ENCODE measurements at places on chromosomes 12 and 14.

DNA sequence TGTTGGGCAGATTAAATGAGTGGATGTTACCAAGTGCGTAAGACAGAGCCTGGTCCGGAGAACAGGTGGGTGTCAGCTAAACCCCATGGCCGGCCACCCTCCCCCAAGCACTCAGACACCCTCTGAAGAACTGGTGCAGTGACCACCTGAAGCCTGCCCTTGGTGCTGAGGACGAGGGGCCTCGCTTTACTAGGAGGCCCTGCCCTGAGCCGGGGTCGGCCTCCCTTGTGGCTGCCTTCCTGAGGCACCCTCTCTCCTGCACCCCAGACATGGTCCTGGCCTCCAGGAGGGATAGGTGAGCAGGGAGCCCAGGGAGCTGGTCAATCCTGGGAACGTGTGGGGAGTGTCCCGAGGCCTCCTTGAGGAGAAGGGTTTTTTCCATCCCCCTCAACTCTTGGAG is 4.9 kb upstream of the KIF26A start:
- DNase-seq, result no peak

DNA sequence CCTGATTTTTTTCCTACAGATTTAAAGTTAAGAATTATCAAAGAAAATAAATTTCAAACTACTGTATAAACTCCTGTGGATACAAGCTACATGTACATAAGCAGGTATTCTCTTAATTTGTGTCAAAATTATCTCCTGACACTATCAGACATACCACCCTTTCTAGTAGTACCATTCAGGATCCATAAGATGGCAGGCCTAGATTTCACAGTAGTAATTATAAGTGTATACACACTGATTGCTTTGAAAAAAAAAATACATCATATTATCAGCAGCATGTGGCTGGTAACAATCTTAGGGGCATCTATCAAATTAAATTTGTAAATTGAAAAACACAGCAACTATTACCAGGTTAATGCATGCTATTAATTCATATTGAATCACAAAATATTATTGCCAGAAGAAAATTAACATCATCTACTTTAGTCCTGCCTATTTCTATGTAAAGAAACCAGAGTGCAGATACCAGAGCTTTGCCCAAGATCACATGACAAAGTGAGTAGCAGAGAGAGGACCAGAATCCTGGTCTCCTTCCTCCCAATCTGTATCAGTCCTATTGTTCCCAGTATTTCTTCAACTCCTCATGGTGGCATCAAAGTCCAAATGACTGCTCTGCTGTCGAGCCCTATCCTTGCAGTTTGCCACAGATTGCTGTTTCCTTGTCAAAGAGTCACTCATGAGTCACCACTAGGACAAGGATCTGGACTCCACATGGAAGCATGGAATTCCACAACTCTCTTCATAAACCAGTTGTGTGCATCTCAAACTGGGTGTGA is 27.7 kb upstream of the CALM1 start:
- no peak for DNase-seq

- DNase-seq, result no peak
Observed at GRCh38 chr14:100850841-100851585, 25.1 kb downstream of the MEG3 start.

DNA sequence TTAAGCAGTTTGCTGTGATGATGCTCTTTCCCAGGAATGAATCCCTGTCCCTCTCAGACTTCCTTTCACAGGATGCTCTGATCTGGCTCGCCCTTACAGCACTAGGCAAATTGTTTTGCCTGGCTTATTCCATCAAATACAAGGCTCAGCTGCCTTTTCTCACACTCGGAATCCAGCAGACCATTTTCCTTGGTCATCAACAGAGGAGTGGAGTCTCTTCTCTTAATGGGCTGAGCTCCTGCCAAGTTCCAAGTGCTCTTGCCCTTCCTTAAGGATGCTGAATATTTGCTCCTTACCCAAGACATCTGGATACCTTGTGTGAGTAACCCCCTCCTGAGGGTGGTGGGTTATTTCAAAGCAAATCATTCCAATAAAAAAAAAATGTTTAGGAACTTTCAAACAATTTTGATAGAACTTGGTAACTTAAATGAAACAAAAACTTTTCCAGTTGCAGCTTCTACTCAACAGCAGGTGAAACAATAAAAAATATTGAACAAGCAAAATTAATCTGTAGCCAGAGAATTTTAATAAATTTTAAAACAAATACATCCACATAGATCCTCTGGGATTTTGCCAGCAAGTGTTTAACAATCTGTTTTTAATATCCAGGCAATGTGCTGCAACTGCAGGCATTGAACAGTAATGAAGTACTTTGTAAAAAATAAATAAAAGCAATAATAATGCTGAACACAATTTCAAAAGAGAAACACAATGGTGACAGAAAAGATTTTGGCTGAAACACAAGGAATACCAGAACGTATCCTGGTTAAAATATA is 264.0 kb upstream of the FAR2 start:
- DNase-seq, result peak; percentile 36

GRCh38 chr14:98210045-98210672 is 1061.8 kb downstream of the BCL11B start:
- DNase-seq, result no peak

DNA sequence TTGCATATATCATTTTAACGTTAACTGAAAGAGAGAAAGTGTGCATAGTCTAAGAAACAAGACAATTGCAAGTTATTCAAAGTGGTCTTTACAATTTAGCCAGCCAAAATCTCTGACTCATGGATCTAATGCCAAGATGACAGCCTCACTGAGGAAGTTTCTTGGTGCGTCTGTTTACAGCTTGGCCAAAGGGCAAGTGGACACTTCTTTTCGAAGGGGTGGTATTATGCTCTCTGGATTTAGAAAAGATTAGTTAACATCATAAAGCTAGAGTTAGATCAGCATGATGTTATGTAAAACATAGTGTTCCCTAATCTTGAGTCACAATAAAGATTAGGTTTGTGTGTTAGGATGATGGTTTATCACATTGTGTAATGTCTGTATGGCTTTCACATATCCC is 51.5 kb upstream of the SLC2A13 start:
- DNase-seq, result no peak

GRCh38 chr12:13383379-13383778 is 186.9 kb downstream of the EMP1 start:
- no peak for DNase-seq

DNA sequence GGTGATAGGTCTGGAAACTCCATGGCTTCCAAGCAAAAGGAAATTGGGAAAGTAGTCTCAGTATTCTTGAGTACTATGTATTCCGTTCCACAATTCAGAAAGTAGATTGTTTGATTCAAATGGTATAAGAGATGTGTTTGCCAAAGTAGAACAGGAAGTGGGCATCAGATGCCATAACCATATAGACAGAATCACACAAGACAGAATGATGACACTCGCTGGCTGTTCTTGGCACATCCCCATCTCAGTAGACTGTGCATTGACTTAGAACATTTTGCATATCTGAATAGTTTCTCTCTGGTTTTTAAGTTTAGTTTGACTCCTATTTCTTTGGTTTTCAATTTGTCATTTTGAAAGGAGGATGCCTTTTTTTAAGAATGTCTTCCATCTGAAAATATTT is 221.1 kb upstream of the RGS6 start:
- no peak for DNase-seq

- DNase-seq, result peak; percentile 23
Observed at GRCh38 chr12:127957001-127957660, 309.8 kb upstream of the TMEM132C start.

DNA sequence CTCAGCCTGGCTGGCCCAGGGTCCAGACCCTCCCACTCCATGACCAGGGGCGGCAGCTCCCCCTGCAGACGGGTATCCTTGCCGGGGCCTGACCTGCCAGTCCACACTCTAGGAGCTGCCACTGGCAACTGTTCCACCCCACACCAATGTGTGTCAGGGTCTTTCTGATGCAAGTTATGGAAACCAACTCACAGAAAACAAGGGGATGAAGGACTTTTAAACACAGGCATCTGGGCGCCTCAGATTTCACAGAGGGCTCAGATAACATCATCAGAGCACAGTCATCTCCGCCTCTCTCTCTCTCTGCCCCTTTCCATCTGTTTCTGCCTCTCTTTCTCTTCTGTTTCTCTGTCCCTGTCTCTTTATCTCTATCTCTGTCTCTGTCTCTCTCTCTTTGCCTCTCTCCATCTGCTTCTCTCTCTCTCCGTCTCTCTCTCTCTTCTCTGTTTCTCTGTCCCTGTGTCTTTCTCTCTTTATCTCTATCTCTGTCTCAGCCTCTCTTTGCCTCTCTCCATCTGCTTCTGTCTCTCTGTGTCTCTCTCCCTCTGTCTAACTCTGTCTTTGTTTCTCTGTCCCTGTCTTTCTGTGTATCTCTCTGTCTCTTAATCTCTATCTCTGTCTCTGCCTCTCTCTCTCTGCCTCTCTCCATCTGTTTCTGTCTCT is 67.4 kb upstream of the FBRSL1 start:
- DNase-seq, result no peak

GRCh38 chr14:103380719-103381377 is 4.4 kb upstream of the MARK3 start:
- DNase-seq, result no peak

GRCh38 chr14:69789118-69789640 is 7.9 kb downstream of the SLC10A1 start:
- DNase-seq, result no peak

DNA sequence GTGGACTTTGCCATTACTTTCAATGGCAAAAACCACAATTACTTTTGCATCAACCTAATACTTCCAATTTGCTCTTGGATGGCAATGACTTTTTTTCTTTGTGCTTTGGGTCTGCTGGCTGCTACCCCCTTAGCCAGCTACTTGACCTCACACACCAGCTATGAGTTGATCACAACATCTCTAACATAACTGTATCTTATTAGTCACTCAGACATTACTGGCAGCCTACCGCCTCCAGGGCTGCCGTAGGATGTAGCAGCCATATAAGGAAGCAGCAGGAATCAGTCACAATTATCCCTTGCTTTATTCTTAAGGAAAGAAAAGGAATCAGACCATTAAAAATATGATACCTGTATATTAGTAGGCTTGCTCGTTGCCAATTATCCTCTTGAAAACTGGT is 260.5 kb downstream of the ADAMTS20 start:
- DNase-seq, result no peak

DNA sequence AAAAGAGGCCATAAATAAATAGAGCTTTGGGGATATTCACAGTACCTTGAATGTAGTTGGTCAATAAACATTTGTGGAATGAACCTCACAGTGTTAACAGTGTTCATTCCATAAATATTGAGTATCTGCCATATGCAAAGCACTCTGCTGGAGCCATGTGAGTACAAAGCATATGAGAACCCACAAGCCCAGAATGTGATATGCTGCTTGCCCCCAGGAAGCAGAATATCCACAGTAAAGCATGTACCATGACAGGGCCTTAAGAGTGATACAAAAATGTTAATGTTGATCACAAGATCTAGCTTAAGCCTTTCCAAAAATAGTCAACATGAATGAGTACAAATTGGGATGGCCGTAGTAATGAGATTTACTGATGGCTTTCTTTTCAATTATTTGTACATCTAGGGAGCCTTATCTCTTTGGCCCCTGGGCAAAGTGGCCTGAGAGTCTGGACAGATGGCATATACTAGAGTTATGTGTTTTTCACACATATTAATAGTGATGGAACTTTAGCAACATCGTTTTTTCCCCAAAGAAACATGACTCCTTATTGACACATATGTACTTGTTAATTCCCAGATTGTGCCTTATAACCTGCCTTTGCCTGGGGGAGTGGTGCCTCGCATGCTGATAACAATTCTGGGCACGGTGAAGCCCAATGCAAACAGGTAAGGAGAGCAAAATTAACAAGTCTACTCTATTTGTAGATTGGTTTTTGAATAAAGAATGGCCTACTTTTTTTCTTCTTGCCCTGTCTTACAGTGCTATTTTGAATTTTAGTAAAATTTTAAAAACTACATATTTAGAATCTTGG is 10.9 kb downstream of the LGALS3 start:
- DNase-seq, result no peak

DNA sequence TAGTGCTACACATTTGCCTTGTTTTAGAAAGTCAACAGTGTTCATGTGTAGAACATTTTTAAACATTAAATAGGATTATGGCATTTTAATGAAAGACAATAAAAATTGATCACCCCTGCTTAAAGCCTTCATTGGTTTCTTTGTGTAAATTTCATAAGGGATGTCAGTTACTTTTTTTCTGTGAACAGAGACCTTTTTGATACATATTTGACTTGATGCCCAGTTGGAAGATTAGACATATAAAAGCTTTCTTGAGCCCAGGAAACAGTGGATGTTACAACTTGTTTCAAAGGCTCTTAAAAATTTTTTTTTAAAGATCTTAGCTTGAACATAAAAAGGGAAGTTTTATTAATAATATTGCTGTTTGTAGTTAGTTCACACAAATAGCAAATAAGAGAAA is 168.7 kb upstream of the PDZRN4 start:
- no peak for DNase-seq

GRCh38 chr12:23941780-23942179 is 7.7 kb downstream of the SOX5 start:
- no peak for DNase-seq

GRCh38 chr12:92623386-92623785 is 79.4 kb upstream of the PLEKHG7 start:
- DNase-seq, result no peak

- DNase-seq, result no peak
Observed at GRCh38 chr12:68043435-68043834, 54.2 kb downstream of the IFNG-AS1 start.

DNA sequence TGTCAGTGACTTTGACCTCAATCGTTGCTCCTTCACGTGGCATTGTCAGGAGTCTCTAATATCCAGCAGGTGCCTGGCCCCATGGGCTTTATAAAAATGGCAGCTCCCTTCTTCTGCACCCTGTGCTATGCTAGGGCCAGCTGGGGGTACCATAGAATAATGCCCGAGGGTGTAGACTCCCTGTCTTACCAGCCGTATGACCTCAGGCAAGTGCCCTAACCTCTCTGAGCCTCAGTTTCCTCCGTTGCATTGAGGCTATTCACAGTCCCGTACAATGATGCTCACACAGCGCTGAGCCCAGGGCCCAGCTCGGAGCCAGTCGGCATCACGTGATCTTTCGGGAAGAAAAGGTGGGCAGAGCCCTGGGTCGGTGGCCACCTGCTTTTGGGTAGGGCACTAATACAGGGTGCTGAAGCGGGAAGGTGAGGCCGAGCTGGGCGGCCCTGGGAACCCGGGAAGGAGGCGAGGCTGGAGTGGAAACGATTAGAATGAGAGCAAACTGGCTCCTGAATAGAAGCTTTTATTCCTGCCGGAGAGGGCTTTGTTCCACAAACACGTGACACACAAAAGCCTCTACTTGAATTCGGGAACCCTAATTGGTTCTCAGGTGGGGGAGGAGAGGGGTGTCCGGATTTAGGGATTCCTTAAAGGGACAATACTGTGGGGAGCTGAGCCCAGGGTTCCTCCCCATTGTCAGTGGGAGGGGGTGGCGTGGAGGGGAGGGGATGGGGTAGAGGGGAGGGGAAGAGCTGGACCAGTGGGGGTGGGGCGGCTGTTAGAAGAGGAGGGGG is 19.9 kb upstream of the MSI1 start:
- no peak for DNase-seq

Measured in BJ (cell line).